ENCODE measurements at places on chromosomes 7 and 10.

DNA sequence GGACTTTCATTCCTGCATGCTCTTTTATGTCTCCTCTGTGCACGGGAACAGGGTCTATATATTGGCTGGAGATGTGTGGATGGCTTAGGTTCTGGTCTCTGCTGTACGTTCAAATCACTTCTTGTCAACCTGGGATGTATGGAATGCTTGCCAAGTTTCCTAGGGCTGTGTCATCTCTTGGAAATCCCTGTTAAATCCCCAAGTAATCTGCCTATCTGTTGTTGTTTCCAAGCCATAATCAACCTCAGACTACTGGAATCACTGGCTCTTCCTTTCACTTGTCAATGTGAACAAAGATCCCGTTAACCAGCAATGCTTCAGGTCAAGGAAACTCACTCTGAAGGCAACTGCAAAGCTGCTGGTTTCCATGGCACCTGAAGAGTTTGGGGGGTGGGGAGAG is 93.3 kb upstream of the FAM171A1 start:
- DNase-seq, result no peak

- no peak for DNase-seq
These were observed at the start of gene CACNA2D1 for GRCh38 chr7:82443547-82444219. TSS of gene CACNA2D1 (minus strand) at chr7:82443777.

DNA sequence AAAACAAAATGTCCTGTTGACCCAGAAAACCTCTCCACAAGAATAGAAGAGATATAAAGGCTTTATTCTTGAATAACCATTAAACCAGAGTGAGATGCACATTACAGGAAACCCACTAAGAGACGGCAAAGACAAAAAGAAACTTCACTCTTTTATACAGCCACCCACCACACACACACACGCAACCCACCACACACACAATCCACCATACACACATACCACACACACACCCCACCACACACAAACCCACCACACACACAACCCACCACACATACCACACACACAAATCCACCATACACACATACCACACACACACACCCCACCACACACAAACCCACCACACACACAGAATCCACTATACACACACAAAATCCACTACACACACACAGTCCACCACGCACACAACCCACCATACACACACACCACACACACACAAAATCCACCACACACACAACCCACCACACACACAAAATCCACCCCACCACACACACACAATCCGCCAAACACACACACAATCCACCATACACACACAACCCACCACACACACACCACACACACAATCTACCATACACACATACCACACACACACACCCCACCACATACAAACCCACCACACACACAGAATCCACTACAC is 9.5 kb upstream of the REPIN1 start:
- no peak for DNase-seq

DNA sequence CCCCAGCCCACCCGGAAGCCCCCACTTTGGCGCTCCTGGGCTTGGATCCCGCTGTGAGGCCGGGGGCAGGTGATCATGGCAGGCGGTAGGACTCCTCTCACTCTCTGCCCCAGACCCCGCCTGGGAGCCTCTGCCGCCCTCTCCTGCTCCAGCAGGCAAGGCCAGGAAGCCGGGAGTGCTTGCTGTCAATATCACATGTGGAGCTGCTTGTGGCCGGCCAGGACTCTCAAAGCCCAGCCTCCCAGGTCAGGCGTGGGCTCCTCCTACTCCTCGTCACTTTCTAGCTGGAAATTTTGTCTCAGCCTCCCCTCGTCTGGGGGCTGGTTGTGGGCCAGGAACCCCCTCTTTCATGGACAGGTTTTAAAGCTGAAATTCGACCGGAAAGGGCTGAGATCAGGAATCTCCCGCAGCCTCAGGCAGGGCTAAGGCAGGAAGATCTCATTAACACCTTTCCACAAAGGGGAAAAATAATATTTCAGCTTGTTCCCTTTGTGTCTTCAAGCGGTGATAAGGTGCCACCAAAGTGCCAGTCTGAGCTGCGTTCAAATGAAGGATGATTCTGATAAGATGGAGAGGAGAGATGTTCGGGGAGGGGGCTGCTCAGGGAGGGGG is 273.6 kb upstream of the PODXL start:
- DNase-seq, result no peak

DNA sequence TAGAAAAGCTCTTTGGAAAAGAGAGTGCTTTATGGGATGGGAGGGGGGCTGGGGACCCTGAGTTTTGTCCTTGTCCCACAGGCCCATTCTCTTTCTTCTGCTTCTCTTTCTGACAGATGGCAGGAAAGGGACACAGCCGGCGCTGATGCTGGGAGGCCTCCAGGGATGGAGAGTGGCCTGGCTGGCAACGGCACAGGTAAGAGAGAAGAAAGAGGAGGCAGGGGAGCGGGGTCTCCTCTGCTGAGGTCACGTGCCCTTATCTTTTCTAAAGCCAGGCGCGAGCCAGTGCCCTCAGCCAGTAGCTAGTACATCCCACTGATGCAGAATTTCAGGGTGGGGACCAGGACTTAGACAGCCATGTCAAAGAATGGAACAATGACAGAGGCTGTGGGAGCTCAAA is 9.2 kb downstream of the ZNF775 start:
- no peak for DNase-seq

DNA sequence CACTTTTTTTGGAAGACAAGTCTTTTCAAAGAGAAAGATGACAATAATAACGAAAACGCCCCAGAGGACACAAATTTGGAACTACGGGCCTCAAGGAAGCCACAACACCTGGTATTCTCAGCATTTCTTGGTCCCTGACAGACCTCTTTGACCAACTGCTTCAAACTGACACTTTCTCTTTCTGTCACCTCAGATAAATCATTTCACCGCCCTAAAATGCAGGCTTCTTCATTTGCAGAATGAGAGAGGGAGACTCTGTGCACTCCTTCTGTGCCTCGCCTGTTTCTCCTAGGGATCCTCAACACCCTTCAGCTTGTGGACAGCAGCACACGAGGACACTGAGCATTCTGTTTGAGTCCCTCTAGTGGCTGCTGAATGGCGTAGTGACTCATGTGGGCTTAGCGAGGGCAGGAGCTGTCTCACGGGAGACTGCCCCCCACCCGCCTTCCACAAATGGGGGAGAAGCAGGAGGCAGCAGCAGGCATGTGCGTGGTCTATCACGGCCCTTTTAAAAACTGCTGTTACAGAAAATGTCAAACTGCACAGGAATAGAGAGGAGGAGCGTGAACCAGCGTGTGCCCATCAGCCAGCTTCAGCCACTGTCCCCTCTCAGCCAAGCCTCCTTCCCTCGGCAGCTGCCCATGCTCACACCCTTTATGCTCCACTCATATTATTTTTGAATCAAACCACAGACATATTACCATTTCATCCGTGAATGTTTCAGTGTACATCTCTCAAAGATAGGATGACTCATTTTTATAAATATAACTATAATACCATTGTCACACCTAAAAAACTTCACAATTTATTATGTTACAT is 41.4 kb downstream of the GSDME start:
- peak; percentile 16 for DNase-seq

GRCh38 chr7:133977409-133978274 is 149.5 kb upstream of the LRGUK start:
- no peak for DNase-seq

GRCh38 chr7:1949681-1950055 is 279.6 kb downstream of the ELFN1 start:
- DNase-seq, result no peak

GRCh38 chr7:29609162-29610037 is 45.8 kb downstream of the PRR15 start:
- no peak for DNase-seq

- DNase-seq, result no peak
These were observed 128.0 kb upstream of the MBL2 start for GRCh38 chr10:52900593-52900992.

- no peak for DNase-seq
These were observed 313.3 kb upstream of the AKR1E2 start for GRCh38 chr10:4512671-4513240.

DNA sequence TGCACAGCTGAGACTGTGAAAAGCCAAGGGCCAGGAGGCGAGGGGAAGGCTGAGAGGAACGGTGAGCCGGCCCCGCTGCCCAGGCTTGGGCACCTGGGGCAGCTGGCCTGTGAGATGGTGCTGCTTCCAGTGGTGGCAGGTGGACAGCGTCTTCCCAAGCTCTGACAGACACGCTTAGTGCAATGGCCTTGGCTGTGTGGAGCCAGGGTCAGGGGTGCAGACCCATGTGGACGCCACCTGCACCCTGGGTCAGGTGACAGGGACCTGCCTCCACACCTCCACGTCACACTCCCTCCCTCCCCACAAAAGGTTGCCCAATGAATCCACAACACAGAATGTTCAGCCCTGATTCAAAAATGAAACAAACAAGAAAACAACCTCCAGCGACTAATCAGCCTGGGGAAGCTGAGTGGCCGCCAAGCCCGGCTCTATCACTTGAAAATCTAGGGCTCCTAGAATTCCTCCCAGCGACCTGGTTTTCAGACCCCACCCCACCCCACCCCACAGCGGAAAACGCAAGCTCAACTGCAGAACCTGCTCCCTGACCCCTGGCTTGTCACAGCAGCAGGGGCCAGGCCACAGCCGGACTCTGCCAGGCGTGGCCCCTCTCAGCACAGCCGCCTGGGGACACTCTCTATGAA is 54.3 kb downstream of the PRKAG2 start:
- DNase-seq, result no peak

DNA sequence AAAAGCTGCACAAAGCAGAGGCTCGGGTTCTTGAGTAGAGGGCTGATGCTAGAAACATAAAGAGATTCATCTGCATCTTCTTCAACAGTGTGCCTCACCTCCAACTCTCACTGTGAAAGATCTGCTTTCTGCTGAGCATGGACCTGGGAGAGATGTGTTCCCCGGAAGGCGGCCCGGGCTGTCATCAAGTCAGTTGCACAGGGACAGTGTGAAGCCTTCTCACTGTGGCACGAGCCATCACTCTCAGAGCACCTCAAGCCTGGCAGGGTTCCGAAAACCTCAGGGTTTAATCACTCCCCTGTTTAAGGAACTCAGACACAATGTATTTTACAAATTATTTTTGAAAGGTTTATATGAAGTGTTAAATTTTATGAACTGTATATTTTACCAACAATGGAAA is 98.7 kb downstream of the RBM20 start:
- no peak for DNase-seq

- no peak for DNase-seq
These were observed 111.6 kb upstream of the GATA3 start for GRCh38 chr10:7942859-7943258.

GRCh38 chr7:140685407-140686087 is 11.0 kb upstream of the NDUFB2 start:
- DNase-seq, result peak; percentile 11

- DNase-seq, result no peak
These were observed 35.7 kb downstream of the STAMBPL1 start for GRCh38 chr10:88915781-88916180.

DNA sequence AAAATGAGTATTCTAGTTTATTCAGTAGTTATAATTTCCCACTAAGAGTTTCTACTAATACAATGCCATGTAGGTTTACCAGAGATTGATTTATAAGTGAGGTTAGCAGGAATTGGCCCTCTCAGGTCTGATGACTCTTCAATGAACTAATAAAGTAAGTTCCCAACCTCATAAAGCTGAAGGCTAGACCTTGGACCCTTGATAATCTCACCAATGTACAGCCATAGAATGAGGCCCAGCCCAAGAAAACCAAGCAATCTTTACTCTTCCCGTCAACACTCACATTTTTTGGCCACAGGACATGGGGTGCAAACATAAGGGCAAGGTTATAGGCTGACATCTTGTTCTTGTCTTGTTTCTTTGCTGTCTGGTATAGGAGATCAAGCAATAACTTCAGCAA is 33.3 kb downstream of the ARHGAP19 start:
- DNase-seq, result no peak

- peak; percentile 76 for DNase-seq
These were observed 1.9 kb upstream of the PLAU start for GRCh38 chr10:73908853-73909539.

DNA sequence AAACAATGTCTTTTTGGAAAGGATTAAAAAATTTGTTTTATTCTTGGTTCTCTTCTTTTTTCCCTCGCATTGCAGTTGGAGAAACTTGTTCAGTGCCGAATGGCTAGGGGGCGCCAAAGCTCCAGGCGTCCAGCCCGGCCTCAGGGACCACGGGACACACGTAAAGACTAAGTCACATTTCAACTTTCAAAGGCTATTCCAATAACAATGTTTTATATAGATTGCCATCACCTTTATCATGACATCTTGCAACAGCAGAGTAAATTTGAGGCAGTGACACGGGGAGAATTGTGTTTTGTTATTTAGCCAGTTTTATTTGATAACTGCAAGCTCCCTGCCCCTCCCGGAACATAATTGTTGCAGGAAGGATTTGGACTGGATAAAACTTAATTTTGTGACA is 2.2 kb upstream of the IGFBP3 start:
- peak; percentile 72 for DNase-seq

DNA sequence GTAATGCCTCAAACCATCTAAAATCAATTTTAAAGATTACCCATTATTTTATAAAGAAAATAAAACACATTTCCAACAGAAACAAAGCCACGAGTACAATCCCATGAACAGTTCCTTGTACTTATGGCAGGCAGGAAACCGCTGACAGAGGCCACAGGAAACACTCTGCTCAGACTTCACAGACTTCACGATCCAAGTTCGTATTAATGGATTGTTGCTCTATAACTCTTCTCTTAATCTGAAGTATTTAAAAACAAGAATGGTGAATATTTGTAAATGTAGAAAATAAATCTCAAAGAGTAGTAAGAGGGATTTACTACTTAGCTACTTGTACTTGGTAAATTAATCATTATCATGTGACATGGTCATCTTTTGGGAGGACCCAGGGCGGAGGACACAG is 78.3 kb downstream of the SNX10 start:
- DNase-seq, result no peak

- no peak for DNase-seq
These were observed at the start of gene PLPP4 for GRCh38 chr10:120456626-120457430. TSS of gene PLPP4 (plus strand) at chr10:120457227. CDS start at chr10:120457306, 79 bp downstream.

DNA sequence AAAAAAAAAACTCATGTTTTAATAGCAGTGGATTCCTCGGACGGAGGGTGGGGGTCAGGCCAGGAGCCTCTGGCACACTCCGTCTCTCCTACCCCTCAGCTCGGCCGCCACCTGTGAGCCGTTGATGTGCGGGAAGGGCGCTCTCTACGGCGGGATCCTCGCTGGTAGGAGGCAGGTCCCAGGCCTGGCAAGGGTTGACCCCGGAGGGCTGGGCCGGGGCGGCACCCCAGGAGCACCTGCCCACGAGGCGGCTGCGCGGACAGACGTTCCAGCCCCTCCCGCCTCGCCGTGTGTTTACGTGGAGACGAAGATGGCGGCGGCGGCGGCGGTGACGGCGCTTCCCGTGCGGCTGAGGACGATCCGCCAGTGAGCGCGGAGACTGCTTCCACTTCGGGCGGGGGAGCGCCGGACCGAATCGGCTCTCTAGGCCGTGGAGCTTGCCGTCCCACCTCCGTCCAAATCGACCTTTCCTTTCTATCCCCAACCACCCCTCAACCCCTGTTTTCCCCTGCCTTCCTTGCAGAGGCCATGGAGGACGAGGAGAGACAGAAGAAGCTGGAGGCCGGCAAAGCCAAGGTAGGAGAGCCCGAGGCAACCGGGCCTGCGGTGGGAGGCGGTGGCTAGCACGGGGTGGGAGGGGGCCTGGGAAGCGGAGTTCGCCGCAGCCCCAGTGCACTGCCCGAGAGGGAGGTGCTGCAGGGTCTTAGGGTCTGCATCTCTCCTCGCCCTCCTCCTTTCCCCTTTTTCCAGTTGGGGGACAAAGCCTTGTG is at the start of gene AKAP9:
TSS of gene AKAP9 (plus strand) at position 291 of the 770 bp plus-strand sequence. CDS start at position 529, 238 bp downstream.
- DNase-seq, result peak; percentile 90

- no peak for DNase-seq
These were observed 436.8 kb upstream of the IGFBP3 start for GRCh38 chr7:46357851-46358250.

Data from activated CD4-positive, alpha-beta memory T cell treated with anti-CD3 and anti-CD28 coated beads, Interleukin-2, amount 10 ng/mL, durations not matched to agents 7 days and 5 days (primary cell).